ENCODE measurements at places on chromosomes 7 and 10.
A peak's percentile ranks its signal among the peaks of the same experiment; 100 is the strongest.

- no peak for DNase-seq
These were observed 5.9 kb upstream of the ADAP1 start for GRCh38 chr7:960269-960871.

DNA sequence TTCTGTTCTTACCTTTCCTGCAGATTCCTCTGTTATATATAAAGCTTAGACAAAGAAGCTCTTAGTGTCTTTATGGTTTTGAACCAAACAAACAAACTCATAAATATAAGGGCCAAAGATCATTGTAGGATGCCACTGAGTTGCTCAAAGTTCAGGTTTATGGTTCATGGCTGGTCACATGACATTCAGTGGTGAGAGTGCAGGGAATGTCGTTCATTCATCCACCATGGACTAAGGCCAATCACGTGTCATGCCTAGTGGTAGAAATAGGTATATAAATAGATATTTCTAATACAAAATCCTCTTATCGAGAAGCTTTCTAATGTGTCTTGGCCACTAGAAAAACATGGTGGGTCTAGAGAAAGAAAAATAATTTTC is 119.4 kb downstream of the GATA3 start:
- no peak for DNase-seq

DNA sequence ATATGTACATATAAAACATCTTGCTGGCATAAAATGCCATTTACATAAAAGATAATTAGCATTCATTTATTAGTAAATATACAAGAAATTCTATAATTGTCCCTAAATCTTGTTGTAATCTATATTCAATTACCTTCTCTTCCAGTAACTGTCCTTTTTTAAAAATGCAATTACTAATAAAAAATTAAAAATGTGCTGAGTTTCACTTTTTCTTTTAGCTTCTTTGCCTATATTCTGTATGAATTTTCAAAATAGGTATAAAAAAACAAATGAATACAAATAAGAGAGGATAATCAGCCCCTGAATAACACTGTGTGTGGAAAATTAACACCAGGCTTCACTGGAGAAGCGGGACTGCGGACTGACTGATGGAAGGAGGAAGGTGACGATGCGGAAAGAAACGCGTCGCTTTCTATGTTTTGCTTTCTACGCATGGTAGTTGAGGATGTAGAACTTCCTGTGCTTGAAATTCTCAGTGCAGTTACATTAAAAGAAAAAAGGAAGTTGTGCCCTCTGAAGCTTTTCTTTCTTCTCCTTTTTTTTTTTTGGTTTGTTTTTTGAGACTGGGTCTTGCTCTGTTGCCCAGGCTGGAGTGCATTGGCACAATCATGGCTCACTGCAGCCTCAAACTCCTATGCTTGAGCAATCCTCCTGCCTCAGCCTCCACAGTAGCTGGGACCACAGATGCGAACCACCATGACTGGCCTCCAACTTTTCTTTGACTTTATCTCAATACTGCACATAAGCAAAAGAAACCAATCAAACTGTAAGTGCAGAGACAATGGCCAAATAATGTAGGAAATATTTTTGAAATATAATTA is 7.4 kb upstream of the ZMYND11 start:
- DNase-seq, result no peak

DNA sequence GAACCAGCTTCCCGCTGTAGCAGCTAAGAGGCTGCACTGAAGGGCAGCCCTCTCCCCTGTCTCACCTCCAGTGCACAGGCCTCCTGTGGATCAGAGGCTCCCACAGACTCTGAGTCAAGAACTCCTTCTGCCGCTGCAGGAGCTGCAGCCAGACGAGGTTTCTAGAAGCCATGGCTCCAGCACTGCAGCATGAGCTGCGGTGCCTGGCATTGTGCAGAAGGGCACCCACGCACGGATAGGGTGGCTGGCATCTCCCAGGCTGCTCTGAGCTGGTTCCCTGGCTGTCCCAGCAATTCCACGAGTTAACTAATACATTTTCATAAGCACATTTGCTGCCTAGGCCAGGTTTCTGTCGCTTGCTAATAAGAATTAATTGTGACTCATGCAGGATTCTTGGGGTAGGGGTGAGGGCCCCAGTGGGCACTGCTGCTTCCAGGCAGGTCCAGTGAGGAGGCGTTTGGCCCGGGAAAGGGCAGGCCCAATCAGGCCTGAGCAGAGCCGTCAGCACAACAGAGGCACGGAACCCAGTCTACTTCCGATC is 594.2 kb downstream of the DNAJB6 start:
- DNase-seq, result no peak

DNA sequence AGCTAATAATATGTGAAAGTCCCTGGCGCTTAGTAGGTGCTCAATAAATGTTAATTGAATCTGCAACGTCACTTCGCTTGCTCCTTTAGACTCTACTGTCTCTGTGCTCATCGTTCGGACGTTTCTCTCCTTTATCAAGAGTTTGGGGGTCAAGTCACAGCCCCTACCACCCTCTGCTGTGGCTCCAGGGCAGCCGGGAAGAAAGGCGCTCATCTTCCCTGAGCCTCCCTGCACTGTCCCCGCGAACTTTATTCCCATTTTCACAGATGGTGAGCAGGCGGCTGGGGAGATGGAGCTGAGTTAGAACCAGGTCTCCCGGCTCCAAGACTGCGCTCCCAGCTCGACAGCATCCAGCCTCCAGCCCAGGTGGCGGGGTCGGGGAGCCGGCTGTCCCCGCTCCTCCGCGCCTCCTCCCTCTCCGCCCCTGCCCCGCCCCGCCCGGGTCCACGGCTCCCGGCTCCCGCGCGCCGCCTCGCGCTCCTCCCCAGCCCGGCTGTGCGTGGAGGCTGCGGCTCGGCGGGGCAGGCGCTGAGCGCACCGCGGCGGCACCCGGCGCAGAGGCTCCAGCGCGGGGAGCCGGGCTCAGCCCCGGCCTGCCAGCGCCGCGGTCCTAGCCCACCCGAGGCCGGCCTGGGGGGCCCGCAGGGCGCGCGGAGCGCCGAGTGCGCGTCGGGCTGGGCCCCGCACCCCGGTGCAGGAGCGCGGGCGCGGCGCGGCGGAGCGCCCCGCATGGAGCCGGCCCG is at the start of gene CLEC2L:
Gene CLEC2L, plus strand, starts transcription at position 487 of the 743 bp plus-strand sequence. Its CDS starts 243 bp downstream, at position 730.
- peak; percentile 20 for DNase-seq

Measured in NCI-H345 (cell line).